ENCODE measurements at places on chromosomes 1 and 21. TPM values are rescaled to one million over a fixed set of nuclear protein-coding genes. Genes with fewer than 3 reads are reported as not detected.

DNA sequence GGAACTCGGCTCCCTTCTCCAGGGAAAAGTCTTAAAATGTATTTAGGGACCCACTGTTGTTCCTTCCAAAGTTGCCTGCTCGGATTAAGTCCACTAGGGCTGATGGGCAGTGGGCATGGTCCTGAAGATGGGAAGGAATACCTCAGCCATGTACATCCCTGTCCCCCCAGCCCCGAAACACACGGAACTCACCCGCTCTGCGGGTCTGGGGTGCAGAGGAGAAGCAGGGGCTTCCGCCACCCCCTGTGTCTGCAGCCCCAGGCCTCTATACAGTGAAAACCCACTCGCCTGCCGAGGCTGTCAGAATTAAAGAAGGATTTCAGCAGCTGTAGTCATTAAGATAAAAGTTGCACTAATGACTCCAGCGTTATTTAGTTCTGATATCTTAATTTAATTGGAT lies 212.6 kb upstream of the VAMP3 start:
- no peak for DNase-seq

DNA sequence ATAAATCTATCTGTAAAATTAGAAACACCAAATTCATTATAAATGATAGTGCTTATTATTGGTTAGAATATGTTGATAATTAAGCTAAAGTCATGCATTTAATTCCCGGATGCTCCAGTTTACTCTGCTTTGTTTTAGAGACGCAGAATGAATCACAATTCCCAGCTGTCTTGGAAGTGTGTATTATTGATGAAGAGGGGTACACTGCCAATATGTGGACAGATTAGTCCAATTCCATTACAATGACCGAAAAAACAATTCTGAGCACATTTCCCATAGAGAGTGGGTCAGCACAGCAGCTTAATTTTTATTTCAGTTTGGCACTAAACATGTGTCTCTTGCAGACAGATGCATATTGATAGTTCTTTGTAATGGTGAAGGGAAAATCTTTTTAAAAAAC lies 146.7 kb downstream of the KCNT2 start:
- DNase-seq = no peak

TFF2 gene
- total RNA-seq = not detected

DNA sequence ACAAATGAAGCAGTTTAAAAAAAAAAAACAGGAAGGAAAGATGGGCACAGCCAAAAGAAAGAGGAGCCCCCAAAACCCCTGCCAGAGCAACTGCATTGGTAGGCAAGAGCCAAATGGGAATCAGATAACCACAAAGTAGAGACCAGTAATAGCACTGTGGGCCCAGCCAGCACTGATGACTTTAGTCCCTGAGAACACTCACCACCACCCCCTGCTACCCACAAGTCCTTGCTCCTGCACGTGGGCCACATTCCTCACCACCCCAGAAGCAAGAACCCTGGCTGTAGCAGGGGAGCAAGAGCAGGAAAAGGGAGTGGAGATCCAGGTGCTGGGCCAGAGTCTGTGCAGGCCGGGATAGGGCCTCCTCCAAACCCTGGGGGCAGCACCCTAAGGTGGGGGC lies 86.1 kb downstream of the RRAGC start:
- DNase-seq = no peak

HUNK gene
- 6.9 TPM for total RNA-seq

GRCh38 chr1:241171991-241172390 lies 185.0 kb downstream of the RGS7 start:
- DNase-seq = no peak

DNA sequence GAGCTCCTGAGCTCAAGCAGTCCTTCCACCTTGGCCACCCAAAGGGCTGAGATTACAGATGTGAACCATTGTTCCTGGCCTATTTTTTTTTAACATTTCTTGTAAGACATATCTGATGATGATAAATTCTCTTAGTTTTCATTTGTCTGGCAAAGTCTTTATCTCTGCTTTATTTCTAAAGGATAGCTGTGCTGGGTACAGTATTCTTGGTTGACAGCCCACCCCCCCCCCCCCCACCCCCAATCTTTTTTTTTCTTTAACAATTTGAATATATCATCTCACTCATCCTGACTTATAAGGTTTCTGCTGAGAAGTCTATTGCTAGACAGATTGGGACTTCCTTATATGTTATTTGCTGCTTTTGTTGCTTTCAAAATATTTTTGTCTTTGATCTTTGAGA lies 51.3 kb downstream of the PKN2 start:
- DNase-seq = no peak

DNA sequence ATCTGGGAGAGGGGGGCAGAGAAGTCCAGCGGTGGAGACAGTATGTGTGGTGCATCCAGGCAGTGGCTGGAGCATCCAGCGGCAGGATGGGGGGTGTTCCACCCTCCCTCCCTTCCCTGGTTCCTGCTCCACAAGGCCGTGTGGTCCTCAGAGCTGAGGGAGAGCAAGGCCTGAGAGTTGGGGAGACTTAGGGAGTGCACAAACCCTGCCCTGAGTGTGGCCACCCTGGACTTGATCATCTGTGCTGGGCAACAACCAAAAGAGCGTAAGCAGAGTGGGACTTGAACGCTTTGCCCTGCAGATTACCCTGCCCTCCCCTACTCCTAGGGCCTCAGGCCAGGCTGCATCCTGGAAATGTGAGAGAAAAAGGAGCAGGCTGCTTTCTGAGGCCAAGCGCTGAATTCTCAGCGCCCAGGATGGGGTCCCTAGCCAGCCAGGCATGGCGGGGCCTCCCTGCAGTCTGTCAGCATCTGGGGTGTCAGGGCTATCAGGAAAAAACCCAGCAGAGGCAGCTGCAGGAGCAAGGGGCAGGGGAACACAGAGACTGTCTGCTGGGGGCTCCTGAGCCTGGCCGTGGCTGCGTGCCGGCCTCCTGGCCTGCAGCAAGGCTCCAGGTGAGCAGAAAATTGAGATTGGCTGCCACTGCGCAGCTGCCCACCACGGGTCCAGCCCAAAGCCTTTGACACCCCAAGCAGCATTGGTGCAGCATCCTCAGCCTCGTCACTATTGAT lies 266.2 kb downstream of the NPHP4 start:
- no peak for DNase-seq

GRCh38 chr1:43492826-43493225 lies 37.9 kb upstream of the PTPRF start:
- DNase-seq = no peak

DNA sequence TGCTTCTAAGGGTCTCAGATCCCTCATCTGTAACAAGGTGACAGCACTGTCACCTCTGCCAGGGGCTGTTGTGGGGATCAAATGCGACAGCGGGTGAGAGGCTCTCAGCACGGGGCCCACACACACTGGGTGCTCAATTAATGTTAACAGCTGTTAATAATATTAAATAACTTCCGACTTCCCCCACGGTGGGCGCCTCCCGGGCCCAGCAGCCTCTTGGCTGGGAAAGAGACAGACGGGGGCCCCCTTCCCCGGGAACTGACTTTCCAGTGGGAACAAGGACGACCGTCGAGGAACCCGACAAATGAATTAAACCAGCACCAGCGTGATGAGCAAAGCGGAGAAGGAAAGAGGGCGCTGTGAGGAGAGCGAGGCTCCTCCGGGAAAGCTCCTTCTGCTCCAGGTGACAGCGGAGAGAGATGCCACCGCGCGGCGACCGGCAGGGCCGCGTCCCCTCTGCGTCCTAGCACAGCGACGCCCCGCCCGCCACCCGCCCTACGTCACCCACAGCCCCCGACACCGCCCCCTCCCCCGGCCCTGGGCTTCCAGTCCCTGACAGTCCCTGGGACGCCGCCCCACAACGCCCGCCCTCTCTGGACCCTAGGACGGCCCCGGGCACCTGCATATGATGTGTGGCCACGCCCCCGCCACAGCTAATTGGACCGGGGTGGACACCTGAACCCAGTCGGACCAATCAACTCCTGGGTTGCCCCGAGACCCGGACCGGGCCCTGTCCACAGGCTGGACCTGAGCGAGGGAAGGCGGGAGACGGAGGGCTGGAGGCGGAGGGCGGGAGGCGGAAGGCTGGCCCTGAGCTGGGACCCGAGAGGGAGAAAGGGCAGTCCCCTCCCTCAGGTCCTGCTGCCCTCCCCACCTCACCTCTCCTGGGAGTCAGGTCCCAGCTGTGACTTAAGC lies 38.2 kb downstream of the MATN1 start:
- peak; percentile 55 for DNase-seq

DNA sequence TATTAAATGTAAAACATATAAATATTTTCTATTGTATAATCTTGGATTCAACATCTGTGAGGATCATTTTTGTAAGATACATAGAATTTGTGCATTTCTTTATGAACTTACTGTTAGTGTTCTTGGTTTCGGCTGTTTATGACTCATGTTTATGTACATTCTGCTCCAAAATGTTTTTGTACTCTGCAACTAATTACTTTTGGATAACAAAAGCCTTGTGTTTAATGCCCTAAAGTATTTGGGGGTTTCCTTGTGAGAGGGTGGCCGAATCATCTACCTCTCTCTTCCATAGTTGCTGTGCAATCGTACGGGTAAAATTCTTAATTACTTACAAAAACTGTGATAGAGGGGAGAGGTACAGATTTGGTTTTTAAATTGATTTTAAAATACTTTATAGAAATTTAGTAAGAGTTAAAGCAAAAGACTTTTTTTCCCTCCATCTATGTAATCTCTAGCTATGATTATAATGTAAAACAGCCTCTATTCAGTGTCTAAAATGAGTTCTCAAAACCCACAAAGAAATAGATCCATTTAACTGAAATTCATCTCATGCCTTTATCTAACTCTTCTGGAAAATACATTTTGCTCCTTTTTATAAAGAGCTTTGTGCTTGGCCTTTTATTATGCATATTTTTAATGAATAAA lies 38.7 kb upstream of the LRRC8C start:
- no peak for DNase-seq

DNA sequence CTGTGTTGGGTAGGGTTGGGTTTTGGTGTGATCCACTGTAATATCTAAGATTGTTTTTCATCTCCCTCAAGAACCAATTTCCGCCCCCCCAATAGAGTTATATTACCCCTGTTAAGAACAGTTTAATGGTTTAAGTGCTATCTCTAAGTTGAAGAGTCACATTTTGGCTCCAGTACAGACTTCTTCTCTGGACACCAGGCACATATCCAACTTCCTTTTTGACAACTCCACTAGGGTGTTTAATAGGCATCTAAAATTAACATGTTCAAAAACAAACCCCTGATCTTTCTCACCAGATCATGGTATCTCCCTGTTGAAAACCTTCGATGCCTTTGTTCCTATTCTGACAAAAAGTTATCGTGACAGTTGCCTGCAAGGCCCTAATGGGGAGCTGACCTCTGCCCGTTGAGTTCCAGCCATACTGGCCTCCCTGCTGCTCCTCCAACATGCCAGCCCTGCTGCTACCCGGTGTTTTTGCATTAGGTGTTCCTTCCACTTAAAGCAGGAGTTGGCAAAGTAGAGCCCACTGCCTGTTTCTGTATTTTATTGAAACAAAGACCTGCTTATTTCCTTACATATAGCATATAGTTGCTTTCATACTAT lies 18.6 kb downstream of the USP24 start:
- no peak for DNase-seq

DNA sequence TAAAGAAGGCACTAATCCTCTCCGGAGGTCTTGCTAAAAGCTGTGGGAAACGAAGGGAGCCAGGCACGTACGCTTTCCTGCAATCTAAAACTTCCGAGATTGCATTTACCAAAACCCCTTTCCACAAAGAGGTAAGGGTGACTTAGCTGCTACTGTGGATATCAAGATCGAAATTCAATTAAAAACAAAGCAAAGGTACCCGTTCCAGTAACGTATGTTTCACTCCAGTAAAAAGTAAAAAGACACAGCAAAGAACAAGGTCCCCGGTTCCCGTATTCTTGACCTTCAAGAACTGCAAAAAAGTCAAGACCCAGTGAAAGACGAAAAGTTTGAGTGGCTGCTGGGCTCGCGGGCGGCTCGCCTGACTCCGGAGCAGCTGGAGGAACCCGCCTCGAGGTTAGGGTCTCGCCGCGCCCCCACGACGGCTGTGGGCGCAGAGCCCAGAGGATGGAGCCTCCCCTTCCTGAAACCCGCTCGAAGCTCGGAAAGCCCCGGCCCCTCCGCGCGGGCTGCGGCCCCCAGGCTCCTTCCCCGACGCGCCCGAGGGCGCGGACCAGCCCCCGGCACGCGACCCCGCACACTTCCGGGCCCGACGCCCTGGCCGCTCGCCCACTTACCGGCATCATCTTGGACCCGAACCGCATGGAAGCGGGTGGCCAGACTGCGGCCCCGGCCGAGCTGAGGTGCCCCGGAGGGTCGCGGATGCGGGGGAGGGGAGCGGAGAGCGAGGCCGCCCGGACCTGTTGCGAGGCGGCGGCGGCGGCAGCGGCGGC lies 524 bp downstream of the TP53BP2 start:
- DNase-seq = peak; percentile 57

GRCh38 chr1:228975238-228975907 lies 240.1 kb downstream of the RHOU start:
- DNase-seq = no peak

DNA sequence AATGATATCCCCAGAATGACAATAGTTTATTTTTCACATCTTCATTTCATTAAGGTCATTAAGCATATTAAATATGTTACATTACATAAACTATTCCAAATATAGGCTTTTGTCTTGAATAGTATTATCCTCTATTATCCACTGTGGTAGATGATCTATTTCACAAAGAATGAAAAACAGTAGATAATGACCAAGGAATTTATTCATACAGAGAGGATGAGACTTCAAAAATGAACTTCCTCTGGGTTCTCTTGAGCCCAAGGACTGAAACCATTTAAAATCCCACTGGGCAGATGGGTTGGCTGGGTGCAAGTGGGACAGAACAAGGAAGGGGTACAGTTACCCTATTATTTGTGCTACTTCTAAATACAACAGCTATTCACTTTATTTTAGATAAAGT lies 33.0 kb downstream of the PTPN14 start:
- DNase-seq = no peak

- no peak for DNase-seq
Measured at GRCh38 chr1:234707641-234708040, 97.7 kb upstream of the IRF2BP2 start.

GRCh38 chr1:116769104-116769452 lies 14.8 kb downstream of the CD2 start:
- DNase-seq = no peak

GRCh38 chr21:44090325-44090724 lies 16.9 kb upstream of the PWP2 start:
- DNase-seq = no peak

Data from uterus (tissue), 4 donors.